ENCODE measurements at places on chromosomes 11 and 22.

- DNase-seq, result no peak
These were observed 437.5 kb downstream of the INSC start for GRCh38 chr11:15551901-15552851.

- no peak for DNase-seq
These were observed 77.5 kb upstream of the PHOX2A start for GRCh38 chr11:72321381-72321996.

GRCh38 chr11:128948583-128948982 lies 5.9 kb upstream of the TP53AIP1 start:
- peak; percentile 16 for DNase-seq

DNA sequence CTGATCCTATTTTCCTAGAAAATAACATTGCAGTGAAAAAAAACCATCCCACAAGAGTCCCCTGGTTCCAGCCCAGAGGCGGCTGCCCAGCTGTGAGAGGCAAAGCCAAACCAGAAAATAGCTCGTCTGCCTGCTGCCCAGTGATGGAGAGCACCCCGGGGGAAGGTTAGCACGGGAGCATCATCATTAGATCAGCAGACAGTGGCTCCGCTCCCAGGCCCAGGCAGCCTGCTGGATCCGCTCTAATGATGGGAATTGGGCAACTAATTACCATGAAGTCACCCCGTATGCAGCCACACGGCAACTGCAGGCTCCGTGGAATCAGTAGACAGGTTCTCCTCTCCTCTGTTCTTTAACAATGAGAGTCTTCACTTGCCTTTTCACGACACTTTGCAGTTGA lies 17.1 kb upstream of the B3GAT1 start:
- DNase-seq, result no peak

DNA sequence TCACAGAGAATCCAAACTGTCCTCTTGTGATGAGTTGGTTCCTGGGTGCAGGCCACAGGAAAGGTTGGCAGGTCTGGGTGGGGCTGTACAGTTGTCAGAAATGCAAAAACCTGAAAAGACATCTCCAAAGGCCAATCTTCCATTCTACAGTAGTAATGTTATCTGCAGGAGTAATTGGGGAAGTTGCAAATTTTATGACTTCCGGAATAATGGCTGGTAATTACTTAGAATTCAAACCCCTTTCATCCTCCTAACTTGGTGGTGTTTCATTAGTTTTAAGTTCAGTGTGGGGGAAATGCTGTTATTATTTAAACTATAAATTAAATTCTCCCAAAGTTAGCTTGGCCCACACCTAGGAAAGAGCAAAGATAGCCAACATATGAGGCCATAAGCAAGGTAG lies 64.7 kb upstream of the FAT3 start:
- DNase-seq, result no peak

- DNase-seq, result no peak
These were observed 165.2 kb upstream of the E2F8 start for GRCh38 chr11:19405966-19406365.
